Spinal cord (tissue), 10 donors: ENCODE measurements at places on chromosomes 6 and 20. TPM values are rescaled to one million over a fixed set of nuclear protein-coding genes. Genes with fewer than 3 reads are reported as not detected.

The NINL gene
- 13.1 TPM for total RNA-seq

The MRPS18A gene
- total RNA-seq, result 56.6 TPM

The SLC22A16 gene
- 1.3 TPM for total RNA-seq

The GFOD1 gene
- total RNA-seq, result 9.4 TPM

The MACROD2 gene
- 34.0 TPM for total RNA-seq

The TPX2 gene
- total RNA-seq, result 14.4 TPM

The SLC32A1 gene
- 18.5 TPM for total RNA-seq

The RHAG gene
- 2.4 TPM for total RNA-seq

The RSPO4 gene
- total RNA-seq, result 0.89 TPM

The HLA-DQB1 gene
- 6.9 TPM for total RNA-seq

The FHL5 gene
- 4.7 TPM for total RNA-seq

The TINAG gene
- total RNA-seq, result not detected

The ACSS1 gene
- 37.3 TPM for total RNA-seq

The CST2 gene
- not detected for total RNA-seq

The ERVFRD-1 gene
- total RNA-seq, result not detected

The TRIM40 gene
- total RNA-seq, result not detected
